ENCODE measurements at places on chromosomes 2 and 18. TPM values are rescaled to one million over a fixed set of nuclear protein-coding genes. Genes with fewer than 3 reads are reported as not detected.

The DUSP2 gene
- total RNA-seq = 0.10 TPM

The CTAGE1 gene
- total RNA-seq = not detected

GRCh38 chr18:24600076-24600654, 139.7 kb downstream of the HRH4 start:
- peak; percentile 50 for DNase-seq

- peak; percentile 54 for DNase-seq
Observed at GRCh38 chr2:102020596-102021170, 28.9 kb downstream of the IL1R2 start.

DNA sequence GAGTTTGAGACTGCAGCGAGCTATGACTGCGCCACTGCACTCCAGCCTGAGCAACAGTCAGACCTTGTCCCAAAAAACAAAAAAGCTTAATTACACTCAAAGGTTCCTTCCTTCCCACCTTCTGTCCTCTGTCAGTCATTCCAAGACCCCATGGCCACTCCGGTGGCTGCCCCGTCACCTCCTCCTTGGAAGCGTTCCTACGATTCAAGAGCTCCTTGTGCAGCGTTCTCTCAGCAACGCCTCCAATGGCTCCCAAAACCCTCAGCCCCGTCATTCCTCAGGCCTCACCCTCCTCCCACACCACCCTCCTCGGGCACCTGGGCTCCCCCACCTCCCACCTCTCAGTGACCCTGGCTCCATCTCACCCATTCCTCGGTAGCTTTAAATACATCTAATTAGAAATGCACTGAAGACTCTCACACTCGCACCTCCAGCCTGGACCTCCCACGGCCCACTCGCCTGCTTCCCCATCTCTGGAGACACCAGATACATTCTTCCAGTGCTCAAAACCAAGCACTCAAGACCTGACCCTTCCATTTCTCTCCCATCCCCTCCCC, 8.0 kb downstream of the PASK start:
- no peak for DNase-seq

DNA sequence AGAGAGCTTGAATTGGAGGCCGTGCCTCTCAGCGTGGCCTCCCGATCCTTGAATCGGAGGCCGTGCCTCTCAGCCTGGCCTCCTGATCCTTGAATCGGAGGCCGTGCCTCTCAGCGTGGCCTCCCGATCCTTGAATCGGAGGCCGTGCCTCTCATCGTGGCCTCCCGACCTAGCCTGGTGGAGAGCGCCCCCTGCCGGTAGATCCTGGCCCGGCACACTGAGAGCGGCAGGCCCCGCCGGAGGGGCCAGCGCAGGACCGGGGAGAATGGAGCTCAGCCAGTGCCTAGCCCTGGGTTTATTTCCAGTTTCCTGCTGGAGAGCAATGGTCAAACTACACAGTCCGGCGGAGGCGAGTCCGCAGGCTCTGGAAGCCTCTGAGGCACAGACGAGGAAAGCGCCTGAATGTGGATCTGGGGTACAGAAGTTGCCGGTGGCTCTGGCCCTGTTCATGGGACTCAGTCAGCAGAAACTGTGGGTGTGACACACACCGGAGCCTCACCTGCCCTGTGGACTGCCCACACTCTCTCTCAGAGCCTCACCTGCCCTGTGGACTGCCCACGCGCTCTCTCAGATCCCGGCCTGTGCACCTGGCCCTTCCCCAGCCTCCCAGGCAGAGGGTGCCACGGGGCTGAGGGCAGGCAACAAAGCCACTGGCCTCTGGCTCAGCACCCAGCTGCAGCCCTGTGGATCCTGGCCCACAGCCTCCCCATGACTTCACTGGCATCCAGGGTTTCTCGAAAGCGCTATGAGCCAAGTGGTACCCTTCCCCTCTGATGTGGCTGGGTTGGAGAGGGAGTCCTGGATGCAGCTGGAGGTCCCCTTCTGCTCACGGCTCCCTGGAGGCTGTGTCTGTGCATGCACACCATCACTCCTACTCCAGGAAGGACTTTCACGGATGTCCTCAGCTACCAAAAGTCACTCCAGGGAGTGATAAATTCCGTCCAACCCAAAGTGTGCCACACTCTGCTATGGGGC, 1.5 kb downstream of the IL36B start:
- DNase-seq = no peak

The UGT1A10 gene
- total RNA-seq = not detected

The TFPI gene
- total RNA-seq = 182 TPM

The ERFE gene
- 64.1 TPM for total RNA-seq

DNA sequence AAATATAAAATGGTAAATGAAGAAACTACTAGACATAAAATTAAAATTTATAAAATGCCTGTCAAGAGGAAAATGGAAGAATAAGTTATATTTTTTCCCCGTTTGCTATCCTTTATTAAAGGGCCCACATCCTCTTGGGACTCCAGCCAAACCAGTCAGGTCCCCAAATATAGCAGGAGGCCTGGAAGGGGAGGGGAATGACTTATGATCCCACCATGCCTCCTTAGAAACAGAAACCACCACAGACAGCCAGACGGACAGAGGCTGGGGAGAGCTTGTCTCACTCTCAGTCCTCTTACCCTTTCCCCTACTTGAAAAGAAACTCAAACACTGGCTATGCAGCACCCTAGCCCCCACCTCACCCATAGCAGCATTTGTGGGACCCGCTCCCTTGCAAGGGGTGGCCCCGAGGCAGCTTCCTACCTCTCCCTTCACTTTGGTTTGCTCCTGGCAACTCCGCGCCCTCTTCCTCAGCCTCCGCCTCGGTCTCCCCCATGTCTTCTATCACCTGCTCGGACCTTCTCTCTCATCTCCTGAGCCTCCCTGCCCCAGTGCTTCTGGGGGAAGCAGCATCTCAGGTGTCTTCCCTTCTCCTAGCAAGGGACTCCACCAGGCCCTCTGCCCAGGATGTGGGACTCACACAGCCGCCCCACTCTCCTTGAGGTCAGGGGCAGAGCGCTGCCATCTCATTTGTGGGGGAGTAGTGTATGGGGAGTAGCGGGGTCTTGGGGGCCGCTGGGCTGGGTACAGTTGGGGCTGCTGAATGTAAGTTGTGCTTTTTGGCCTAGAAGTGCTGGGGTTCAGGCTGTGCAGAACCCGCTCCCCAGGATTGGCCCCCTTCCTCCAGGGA, 37.4 kb upstream of the ANKRD62 start:
- DNase-seq = no peak

- no peak for DNase-seq
Observed at GRCh38 chr2:216012133-216012829, 1.1 kb downstream of the MREG start.

Measured in glomerular endothelial cell (primary cell).